Amniotic stem cell (primary cell): ENCODE measurements at places on chromosomes 6 and 20.

GRCh38 chr20:43477193-43477592 is 19.5 kb downstream of the SRSF6 start:
- DNase-seq = no peak

GRCh38 chr6:117919275-117919674 is 12.2 kb downstream of the SLC35F1 start:
- DNase-seq = no peak

GRCh38 chr6:11938285-11938890 is 73.7 kb upstream of the HIVEP1 start:
- no peak for DNase-seq

- no peak for DNase-seq
These were observed 287.5 kb downstream of the LRFN2 start for GRCh38 chr6:40299681-40300080.

DNA sequence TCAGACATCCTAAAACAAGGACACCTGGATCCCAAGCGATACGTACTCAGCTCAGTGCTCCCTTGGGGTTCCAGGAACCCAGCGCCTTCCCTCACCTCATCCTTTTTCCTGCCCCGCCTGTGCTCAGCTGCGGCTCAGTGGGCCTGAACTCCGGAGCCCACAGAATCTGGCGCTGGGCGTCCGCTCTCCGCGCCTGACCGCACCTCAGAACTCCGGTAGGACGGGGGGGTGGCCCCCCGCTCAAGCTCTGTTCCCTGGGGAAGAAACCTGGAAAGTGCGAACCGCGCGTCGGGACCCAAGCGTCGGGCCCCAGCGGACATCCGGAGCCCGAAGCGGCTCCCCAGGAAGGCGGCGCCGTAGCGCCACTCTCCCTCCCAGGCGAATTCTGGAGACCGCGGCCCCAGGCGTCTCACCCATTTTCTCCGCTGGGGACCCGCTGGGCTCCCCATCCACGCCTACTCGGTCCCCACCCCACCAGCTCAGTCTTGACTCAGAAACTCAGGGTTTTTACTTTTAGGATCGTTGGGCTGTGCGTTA is 336 bp upstream of the LY6G5C start:
- no peak for DNase-seq

DNA sequence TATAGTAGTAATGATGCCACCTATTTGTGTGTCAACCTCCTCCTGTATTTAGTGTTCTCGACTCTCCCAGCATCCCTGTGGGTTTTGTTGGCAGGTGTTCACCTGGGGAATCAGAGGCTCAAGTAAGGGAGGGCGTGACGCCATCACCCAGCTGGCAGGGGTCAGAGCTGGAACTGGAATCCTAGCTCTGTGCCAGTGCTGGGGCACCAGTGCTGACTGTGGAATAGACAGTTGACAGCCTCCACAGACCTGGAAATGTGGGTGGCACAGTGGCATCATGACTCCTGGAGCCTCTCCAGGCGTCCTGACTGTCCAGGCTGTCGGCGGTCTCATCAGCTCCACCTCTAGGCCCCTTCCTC is 102.8 kb downstream of the SYCP2 start:
- no peak for DNase-seq

DNA sequence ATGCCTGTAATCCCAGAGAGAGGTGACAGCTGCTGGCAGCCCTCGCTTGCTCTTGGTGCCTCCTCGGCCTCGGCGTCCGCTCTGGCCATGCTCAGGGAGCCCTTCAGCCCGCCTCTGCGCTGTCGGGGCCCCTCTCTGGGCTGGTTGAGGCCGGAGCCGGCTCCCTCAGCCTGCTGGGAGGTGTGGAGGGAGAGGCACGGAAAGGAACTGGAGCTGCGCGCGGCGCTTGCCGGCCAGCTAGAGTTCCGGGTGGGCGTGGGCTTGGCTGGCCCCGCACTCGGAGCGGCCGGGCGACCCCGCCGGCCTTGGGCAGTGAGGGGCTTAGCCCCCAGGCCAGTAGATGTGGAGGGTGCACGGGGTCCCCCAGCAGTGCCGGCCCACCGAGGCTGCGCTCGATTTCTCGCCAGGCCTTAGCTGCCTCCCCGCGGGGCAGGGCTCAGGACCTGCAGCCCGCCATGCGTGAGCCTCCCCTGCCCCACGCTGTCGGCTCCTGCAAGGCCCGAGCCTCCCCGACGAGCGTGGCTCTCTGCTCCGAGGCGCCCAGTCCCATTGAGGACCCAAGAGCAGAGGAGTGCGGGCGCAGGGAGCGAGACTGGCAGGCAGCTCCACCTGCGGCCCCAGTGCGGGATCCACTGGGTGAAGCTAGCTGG is 34.6 kb downstream of the C6orf52 start:
- DNase-seq = no peak

GRCh38 chr6:83974409-83975050 is 59.0 kb upstream of the MRAP2 start:
- DNase-seq = no peak

- no peak for DNase-seq
These were observed 9.3 kb downstream of the SH3BGRL2 start for GRCh38 chr6:79640146-79641111.

GRCh38 chr6:1463751-1464426 is 74.5 kb downstream of the FOXF2 start:
- no peak for DNase-seq

DNA sequence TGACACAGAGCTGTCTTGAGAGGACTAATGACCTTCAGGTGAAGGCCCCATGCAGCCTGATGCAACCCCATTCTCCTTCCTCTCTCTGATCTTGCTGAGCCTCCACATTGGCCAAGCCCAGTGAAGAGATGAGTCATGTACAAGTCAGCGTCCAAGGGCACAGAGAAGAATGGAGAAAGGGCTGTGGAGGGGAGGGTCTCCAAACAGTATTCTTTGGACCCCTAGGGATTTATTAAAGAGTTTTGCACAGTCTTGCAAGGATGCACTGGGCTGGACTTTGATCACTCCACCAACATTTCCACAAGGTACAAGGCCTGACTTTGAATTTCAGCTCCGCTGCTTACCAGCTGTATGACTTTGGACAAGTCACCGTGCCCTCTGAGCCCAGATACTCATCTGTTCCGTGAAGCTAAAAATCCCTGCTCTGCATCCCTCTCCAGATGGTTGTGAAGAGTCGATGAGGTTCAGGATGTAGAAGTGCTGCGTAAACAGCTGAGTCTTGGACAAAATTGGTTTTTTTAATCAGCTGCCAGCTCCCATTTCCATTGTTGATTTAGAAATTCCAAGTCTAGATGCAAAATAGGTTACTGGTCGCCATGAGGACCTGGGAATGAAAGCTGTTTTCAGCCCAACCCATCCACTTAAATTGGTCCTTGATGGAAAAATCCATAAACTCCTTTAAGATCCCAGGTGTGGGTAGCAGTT is 14.1 kb upstream of the KCNG1 start:
- DNase-seq = no peak

GRCh38 chr20:25521382-25521781 is 63.9 kb downstream of the NINL start:
- DNase-seq = no peak

DNA sequence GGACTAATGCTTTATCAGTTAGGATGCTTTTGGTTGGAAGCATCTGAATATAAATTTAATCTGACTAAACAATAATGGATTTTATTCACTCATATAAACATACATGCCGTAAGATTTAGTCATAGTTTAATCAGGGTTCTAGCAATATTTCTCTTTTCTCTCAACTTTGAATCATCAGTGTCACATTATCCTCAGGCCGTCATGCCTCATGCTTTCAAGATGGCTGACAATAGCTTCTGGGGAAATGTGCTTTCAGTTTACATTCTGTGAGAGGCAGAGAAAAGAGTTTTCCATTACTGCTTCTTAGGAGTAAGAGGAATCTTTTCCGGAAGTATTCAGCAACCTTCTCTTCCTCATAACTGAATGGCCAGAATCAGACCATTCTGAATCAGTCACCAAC is 162.2 kb downstream of the GJA1 start:
- DNase-seq = peak; percentile 25

DNA sequence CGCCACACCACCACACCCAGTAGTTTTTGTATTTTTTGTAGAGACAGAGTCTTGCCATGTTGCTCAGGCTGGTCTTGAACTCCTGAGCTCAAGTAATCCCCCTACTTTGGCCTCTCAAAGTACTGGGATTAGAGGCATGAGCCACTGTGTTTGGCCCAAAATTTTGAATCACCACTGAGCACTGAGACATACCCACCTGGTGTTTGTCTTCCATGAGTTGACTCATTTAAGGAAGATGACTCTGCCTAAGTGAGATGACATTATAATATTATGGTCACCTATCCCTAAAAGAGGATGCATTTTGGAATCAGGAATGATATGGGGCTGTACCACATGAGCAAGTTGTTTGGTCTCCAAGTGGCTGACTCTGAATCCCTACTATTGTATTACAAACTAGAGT is 54.6 kb upstream of the RNF217 start:
- DNase-seq = no peak

- no peak for DNase-seq
These were observed 70.4 kb upstream of the SYNJ2 start for GRCh38 chr6:157911278-157911677.

- DNase-seq = no peak
These were observed 126.6 kb downstream of the TAF4 start for GRCh38 chr20:61938839-61939690.

GRCh38 chr6:130206479-130206878 is 16.3 kb downstream of the SAMD3 start:
- no peak for DNase-seq

DNA sequence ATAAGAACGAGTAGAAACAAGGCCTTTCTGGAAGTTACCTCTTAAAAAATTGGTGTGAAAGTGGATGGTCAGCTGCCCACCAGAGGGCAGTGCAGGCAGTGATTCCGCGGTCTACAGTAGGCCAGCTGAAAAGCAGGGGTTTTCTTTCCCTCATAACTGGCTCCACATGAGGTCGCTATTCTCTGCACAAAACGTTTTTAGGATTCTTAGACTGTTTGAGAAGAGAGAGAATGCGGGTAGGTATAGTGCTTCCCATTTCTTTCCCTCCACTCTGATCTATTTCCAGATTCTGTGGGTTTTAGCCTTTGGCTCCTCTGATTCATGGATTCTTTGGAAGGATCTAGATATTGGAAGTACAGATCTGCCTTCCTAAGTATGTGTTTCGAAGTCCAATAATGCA is 14.2 kb downstream of the FIG4 start:
- DNase-seq = peak; percentile 72

DNA sequence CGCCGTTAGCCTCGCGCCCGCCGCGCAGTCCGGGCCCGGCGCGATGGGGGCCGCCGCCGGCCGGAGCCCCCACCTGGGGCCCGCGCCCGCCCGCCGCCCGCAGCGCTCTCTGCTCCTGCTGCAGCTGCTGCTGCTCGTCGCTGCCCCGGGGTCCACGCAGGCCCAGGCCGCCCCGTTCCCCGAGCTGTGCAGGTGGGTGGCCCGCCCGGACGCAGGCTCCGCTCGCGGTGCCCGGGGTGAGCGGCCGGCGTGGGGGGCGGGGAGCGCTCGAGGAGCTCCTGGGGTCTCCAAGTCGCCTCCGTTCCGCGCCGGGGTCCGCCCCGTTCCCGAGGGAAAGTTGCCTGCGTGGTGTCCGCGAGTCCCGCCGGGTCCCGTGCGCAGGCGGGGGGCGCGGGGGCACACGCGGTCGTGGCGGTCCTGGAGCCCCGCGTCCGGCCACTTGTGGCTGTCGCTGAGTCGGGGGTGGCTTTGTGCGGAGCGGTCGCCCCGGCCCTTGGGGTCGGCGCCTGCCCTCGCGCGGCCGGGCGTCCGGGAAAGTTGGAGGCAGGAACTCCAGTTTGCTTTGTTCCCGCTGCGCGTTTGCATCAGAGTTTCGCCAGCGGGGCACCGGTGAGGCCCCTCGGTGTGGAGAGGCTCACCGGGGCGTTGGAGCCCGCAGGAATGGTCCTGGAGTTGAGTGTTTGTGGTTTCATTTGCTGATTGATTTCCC is 476 bp downstream of the IGF2R start:
- DNase-seq = no peak

DNA sequence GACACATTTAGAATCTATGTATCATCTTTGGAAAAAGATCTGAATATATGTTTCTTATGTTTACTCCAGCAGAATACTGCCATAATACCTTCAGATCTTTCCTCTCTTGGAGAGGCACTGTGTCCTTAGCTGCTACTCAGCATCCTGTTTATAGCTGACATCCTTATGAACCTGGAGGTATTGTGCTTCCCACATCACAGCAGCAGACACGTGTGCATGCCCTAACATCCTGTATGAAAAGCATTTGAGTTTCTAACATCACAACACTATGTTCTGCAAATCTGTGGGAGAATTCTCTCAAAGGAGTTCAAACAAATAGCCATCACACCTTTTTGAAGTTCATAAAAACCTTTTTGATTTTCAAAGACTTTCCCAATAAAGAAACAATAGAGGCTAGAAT is 216.0 kb downstream of the GJA1 start:
- no peak for DNase-seq

- peak; percentile 17 for DNase-seq
These were observed 412.8 kb downstream of the CDC5L start for GRCh38 chr6:44800171-44800783.

DNA sequence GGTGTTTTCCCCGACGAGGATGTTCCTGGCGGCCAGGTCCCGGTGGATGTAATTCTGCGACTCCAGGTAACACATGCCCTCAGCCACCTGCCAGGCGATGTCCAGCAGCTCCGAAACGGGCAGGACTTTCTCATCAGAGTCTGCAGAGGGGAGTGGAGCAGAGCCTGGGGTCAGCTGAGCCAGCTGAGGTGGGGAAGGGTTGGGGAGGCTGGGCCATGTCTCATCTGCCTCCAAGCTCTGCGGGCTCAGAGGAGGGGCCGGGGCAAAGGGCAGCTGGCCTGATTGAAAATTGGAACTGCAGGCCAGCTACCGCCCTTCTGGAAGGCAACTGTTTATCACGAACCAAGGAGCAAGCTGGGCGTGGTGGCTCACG is 6.4 kb downstream of the PTK6 start:
- DNase-seq = no peak

DNA sequence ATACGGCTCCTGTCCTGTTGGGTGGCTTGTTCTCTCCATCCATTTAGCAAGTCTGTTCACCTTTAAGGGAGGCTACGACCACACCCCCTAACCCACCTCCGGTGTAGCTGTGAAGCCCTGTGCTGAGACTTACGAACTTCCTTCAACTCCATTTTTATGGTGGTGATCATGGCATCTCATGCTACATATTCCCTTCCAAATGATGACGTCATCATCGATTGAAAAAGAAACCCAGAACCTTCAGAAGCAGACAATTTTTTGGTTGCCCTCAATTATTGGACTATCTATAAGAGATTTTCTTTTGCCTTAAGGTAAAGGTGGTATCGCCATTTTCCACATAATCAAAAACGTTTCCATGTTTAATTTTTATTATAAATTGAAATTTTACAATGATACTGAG is 389.0 kb downstream of the CBLN4 start:
- no peak for DNase-seq

- DNase-seq = no peak
These were observed 4.9 kb upstream of the DLL1 start for GRCh38 chr6:170295510-170296422.
